ENCODE measurements at places on chromosomes 11 and 22. TPM values are rescaled to one million over a fixed set of nuclear protein-coding genes. Genes with fewer than 3 reads are reported as not detected.

Gene SLC22A9
- polyA plus RNA-seq: not detected

Gene CCDC15
- 0.91 TPM for polyA plus RNA-seq

Gene MFRP
- polyA plus RNA-seq: not detected

Gene CNTF
- 1.4 TPM for polyA plus RNA-seq

Gene MRGPRX3
- not detected for polyA plus RNA-seq

Gene UBQLN3
- polyA plus RNA-seq: not detected

Gene UFD1
- polyA plus RNA-seq: 122 TPM

- no peaks in the 10 kb centered on the region for H3K27me3 ChIP-seq
- DNase-seq: no peak
- H3K36me3 ChIP-seq: no peaks in the 10 kb centered on the region
- no peaks in the 10 kb centered on the region for H3K4me1 ChIP-seq
- no peak overlapping the region for H3K4me3 ChIP-seq
Measured at GRCh38 chr11:119651802-119652584, 77.0 kb downstream of the NECTIN1 start.

GRCh38 chr11:126355926-126356897 lies 726 bp downstream of the ST3GAL4 start:
- no peaks in the 10 kb centered on the region for H3K27me3 ChIP-seq
- peak overlapping the region; percentile 89 for H3K4me3 ChIP-seq
- H3K36me3 ChIP-seq: peaks cover under 1% of the 10 kb centered on the region
- no peak overlapping the region for H3K27ac ChIP-seq
- H3K4me1 ChIP-seq: peaks cover 47% of the 10 kb centered on the region

GRCh38 chr11:34653031-34653430 lies 32.1 kb downstream of the EHF start:
- H3K4me3 ChIP-seq: no peak overlapping the region
- no peak overlapping the region for H3K27ac ChIP-seq
- no peaks in the 10 kb centered on the region for H3K27me3 ChIP-seq

DNA sequence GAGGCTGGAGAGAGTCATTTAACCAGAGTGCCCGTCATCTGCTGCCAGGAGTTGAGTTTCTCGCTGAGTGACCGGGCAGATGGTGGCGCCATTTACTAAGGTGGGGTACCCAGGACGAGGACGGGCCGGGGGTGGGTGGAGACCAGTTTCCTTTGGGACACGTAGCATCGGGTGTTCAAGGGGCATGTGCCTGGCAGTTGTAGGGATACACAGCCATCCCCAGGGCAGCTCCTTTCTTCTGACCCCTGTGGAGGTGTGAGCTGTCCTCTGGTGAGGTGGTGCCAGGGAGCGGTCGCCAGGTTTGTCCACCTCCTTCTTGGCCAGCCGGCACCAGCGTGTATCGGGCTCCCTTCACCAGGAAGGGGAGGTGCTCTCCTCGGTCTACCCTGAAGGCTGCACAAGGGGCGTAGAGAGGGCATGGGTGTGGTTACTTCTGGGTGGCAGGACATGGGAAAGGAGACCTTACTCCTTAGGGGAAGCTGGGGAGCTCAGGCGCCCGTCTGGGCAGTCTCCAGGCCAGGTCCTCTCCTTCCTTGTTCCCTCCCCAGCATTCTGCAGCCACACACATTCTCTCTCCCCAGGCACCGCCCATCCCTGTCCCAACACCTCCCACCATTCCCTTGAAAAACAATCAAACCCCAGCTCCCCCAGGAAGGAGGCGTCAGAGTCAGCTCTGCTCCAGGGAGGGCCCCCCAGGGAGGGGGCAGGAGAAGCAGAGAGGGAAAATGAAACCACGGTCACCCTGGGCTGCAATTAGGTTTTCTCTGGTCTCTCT lies 10.3 kb upstream of the MB start:
- H3K36me3 ChIP-seq: no peaks in the 10 kb centered on the region
- 0 out of 2 replicates have a peak, but pooled peaks cover 15% of the 10 kb centered on the region for H3K4me1 ChIP-seq
- H3K4me3 ChIP-seq: no peak overlapping the region
- peak; percentile 68 for DNase-seq

DNA sequence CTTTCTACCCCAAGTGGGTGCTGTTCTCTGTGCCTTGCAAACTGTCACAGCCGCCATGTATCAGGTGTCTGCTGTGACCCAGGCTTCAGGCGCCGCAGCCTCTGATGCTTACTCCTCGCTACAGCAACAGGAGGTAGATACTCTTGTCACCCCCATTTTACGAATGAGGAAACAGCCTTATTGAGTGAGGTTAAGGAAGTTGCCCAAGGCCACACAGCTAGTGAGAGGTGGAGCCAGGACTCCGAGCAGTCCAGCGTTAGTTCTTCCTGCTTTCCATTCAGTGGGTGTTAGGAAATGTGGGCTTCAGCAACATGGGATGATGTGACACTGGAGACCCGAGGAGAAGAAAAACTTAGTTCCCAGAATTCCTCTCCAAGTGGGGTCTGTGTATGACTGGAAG lies 14.3 kb downstream of the RNF215 start:
- H3K4me3 ChIP-seq: no peak overlapping the region
- H3K27ac ChIP-seq: no peak overlapping the region
- no peaks in the 10 kb centered on the region for H3K27me3 ChIP-seq
- H3K4me1 ChIP-seq: peaks cover 12% of the 10 kb centered on the region

DNA sequence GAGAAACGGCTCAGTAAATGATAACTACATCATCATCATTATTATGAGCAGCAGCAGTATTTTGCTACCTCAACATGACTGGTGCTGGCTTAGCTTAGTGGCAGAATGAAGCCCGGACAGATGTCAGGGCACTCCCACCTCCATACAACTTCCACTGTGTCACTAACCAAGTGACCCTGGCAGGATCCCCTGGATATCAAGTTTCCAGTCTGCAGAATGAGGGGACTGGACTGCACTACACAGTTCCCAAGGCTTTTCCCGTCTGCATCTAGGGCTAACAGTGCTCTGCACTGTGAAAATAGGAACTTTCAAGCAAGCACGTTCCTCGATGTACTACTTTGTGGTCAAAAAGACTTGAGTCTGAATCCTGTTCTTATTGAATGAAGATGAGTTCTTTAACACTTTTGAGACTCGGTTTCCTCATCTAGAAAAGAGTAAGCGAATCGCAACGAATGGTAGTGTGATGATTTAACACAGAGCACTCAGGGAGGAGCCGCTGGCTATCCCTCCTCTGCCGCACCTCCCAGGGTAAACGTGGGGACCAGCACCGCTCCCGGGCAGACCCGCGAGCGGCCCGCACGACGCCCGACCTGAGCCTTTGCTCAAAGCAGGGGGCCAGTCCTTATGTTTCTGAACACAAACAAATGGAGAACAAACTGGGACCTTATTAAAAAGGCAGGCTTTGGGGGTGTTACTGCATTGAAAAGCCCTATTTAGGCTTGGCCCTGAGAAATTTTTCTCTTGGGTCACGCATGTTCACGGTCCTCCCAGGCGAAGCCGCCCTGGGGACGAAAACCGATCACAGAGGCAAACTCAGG lies 910 bp downstream of the CLTCL1 start:
- peak overlapping the region; percentile 50 for H3K27ac ChIP-seq
- peaks cover 25% of the 10 kb centered on the region for H3K4me1 ChIP-seq
- no peaks in the 10 kb centered on the region for H3K27me3 ChIP-seq

GRCh38 chr11:79116600-79116999 lies 324.2 kb downstream of the TENM4 start:
- peaks cover 18% of the 10 kb centered on the region for H3K4me1 ChIP-seq
- no peak overlapping the region for H3K4me3 ChIP-seq
- H3K27ac ChIP-seq: no peak overlapping the region
- H3K36me3 ChIP-seq: peaks cover 3% of the 10 kb centered on the region

GRCh38 chr11:132969892-132970291 lies 562.4 kb downstream of the OPCML start:
- H3K4me3 ChIP-seq: no peak overlapping the region
- no peaks in the 10 kb centered on the region for H3K36me3 ChIP-seq
- H3K27me3 ChIP-seq: no peaks in the 10 kb centered on the region
- no peak overlapping the region for H3K27ac ChIP-seq

DNA sequence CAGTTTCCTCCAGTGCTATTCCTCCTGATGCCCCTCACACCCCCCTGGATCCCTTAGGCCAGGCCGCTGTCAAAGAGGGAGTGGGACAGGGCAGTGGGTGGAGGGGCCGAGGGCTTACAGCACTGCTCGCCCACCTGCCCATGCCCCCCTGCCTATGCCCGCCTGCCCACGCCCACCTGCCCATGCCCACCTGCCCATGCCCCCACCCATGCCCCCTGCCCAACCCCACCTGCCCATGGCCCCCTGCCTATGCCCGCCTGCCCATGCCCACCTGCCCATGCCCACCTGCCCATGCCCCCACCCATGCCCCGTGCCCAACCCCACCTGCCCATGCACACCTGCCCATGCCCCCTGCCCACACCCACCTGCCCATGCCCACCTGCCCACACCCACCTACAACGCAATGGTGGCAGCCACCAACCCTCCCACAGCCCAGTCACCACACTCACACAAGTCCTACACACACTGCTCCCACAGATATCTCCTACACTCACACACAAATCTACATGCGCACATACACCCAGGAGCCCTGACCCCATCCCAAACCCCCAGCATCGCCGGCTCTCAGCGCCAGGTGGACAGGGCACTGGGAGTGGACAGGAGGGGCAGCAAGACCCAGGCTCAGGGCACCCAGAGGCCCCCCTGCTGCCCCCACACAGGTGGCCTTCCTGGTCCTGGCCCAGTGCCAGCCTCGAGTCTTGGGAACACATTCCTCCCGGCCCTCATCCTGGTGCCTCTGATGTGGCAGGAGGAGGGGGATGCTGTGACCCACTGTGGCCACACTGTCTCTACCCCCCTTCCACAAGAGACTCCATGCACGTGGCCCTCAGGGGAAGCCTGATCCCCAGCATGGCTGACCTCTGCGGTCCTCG lies 61.8 kb downstream of the CYTH4 start:
- DNase-seq: no peak
- H3K27me3 ChIP-seq: no peaks in the 10 kb centered on the region
- H3K36me3 ChIP-seq: no peaks in the 10 kb centered on the region
- H3K4me1 ChIP-seq: 0 out of 2 replicates have a peak, but pooled peaks cover 5% of the 10 kb centered on the region

DNA sequence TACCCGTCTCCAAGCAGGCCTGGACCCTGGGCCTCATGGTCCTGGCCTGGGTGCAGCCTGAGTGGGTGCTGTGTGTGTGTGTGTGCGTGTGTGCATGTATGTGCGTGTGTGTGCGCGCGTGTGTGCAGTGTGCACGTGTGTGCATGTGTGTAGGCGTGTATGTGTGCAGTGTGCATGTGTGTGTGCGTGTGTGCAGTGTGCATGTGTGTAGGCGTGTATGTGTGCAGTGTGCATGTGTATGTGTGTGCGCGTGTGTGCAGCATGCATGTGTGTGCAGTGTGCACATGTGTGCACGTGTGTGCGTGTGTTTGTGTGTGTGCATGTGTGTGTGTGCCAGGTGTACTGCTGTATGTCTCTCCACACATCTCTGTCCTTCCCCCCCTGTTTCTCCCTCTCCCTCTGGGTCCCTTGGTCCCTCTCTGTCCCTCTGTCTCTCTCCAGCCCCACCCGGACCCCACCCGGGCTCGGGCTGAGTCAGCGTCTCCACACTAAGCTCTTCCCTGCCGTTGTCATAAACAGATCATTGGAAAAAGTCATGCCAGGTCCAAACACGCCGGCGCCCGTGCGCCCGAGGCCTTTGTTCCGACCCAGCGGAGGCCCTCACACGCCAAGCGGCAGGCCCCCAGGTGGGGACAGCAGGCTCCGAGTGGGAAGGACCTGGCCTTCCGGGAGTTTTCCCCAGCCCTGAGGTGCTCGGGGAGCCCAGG lies 34.0 kb downstream of the WNT7B start:
- H3K36me3 ChIP-seq: no peaks in the 10 kb centered on the region
- no peak for DNase-seq
- H3K27ac ChIP-seq: no peak overlapping the region
- no peaks in the 10 kb centered on the region for H3K4me1 ChIP-seq
- no peak overlapping the region for H3K4me3 ChIP-seq

GRCh38 chr11:61173456-61173855 lies 12.2 kb upstream of the VPS37C start:
- DNase-seq: no peak
- no peaks in the 10 kb centered on the region for H3K4me1 ChIP-seq
- no peaks in the 10 kb centered on the region for H3K36me3 ChIP-seq
- H3K27ac ChIP-seq: no peak overlapping the region
- peaks cover 30% of the 10 kb centered on the region for H3K27me3 ChIP-seq

DNA sequence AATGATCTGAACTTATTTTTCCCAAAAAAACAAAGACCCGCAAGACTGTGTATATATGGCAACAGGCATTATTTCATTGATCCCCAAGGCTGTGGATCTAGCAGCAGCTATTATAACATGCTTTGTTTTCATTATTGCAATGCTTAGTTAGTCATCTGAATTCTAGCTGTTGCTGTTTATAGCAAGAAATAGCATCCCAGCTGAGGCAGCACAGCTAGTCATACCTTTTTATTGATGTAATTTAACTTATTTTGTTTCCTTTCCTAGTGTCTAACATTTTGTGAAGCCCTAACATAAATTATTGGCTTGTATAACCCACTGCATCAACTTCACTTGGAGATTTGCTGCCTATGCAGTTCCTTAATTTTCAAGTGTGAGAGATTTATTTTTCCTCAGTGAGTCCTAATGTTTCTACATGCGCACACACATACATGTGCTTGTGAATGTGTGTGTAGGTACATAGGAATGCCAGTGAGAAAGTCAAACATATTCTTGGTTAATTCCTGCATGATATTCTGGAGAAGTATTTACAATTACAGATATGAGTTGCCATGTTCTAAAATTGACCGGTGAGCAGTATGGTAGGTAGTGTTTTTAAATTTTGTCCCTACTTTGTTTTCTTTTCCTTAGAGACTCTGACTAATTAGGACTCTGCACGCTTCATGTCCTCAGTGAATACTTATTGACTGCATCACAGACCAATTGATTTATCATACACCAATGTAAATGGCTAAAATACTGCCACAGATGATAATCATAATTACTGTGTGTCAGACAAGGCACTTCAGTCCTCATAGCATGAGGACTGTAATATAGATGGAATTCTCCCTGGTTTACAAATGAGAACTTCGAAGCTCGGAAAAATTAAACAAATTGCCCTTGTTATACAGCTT lies 119.3 kb downstream of the WNT11 start:
- peak overlapping the region; percentile 28 for H3K27ac ChIP-seq
- 0 out of 2 replicates have a peak, but pooled peaks cover 2% of the 10 kb centered on the region for H3K36me3 ChIP-seq
- H3K27me3 ChIP-seq: no peaks in the 10 kb centered on the region
- peaks cover 3% of the 10 kb centered on the region for H3K4me1 ChIP-seq
- DNase-seq: no peak

- H3K4me3 ChIP-seq: no peak overlapping the region
- H3K4me1 ChIP-seq: peaks cover 21% of the 10 kb centered on the region
- no peaks in the 10 kb centered on the region for H3K36me3 ChIP-seq
- no peaks in the 10 kb centered on the region for H3K27me3 ChIP-seq
- DNase-seq: no peak
- no peak overlapping the region for H3K27ac ChIP-seq
Measured at GRCh38 chr11:31645747-31646146, 136.2 kb downstream of the ELP4 start.
